ENCODE measurements at places on chromosomes 5 and 9.

DNA sequence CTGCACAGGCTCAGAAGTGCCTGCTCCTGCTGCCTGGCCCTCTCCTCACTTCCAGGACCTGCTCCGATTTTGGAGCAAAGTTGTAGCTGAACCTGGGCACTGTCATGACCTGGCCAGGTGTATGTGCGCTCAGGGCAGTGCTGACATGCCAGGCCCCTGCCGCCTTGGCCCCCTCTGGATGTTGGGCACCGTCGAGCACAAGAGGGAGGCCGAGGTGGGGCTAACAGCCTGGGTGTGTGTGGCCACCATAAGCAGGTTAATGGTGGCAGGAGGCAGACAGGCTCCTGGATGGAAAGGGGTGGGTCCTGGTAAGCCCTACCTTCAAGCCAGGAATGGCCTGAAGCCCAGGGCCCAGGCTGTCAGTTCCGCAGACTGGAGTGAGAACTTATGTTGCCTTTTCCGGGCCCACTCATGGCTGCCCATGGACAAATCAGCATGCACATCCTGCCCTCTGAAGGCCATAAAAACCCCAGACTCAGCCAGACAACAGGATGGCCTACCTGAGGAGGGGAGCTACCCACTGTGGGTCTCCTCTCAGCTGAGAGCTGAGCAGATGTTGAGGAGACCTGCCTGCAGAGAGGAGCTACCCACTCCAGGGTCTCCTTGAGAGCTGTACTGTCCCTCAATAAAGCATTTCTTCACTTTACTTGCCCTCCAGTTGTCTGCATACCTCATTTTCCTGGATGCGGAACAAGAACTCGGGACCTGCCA lies 66.2 kb downstream of the NACC2 start:
- DNase-seq, result no peak

DNA sequence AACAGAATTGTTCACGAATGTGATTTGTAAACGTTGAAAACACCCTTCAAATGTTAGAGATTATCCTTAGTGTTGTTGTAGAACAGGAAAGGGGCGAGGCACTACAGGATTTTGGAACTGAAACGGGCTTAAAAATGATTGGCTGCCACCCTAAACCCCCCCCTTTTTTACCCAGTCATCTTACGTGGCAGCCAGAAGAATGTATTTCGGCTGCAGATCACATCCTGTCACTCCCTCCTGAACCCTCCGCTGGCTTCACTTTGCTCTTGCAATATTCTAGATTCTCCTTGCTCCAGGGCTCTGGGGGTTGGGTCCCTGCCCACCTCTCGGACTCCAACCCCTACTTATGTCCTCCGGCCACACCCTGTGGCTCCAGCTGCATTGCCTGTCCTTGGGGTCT lies 13.9 kb upstream of the UNC5A start:
- DNase-seq, result no peak

GRCh38 chr9:132589148-132590036 lies 7.0 kb downstream of the BARHL1 start:
- no peak for DNase-seq

GRCh38 chr5:93272108-93272507 lies 308.9 kb downstream of the NR2F1-AS1 start:
- no peak for DNase-seq

GRCh38 chr9:115367321-115367720 lies 249.4 kb upstream of the TNC start:
- DNase-seq, result no peak

DNA sequence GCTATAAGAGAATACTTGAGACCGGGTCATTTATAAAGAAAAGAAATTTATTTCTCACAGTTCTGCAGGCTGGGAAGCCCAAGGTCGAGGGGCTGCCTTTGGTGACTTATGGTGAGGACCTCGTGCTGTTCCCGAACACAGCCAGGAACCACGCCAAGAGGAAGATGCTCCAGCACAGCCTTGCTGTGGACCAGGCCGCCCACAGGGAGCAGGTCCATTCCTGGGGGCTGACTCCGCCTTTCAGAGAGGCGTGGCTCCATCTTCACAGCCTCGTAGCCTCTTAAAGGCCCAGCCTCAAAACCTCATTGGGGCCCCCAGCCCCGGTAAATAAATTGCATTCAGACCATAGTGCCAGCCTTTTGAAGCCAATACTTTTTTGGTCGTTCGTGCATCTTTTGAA lies 93.5 kb upstream of the CACNA1B start:
- no peak for DNase-seq

DNA sequence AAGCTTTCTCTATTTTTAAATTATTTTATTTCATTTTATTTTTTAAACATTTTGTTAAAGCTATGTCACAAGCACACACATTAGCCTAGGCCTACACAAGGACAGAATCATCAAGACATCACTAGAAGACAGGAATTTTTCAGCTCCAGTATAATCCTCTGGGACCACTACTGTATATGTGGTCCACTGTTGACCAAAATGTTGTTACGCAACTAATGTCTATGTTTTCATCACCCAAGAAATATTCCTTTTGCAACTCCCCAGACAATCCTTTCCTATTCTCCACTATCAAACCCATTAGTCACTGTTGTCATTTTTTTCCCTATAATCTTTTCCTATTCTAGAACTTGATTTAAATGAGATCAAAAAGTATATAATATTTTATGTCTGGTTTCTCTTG lies 2371.7 kb upstream of the C9orf72 start:
- DNase-seq, result no peak

DNA sequence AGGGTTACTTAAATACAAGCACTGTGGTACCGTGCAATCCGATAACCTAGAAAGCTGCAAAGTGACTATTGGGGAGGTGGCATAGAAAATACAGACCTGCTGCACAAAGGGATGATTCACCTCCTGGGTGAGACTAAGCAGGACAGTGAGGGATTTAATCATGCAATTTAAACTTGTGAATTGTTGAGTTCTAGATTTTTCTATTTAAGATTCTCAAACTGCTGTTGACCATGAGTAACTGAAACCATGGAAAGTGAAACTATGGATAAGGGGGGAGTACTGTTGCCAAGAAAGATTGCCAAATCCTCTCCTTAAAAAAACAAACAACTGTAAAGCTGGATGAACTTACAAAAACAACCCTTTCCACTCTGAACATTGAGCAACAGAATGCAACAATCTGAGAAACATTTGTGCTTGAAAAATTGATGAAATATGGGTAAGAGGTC lies 61.5 kb upstream of the NUDT12 start:
- no peak for DNase-seq

GRCh38 chr5:163682234-163682633 lies 176.8 kb downstream of the MAT2B start:
- DNase-seq, result no peak

DNA sequence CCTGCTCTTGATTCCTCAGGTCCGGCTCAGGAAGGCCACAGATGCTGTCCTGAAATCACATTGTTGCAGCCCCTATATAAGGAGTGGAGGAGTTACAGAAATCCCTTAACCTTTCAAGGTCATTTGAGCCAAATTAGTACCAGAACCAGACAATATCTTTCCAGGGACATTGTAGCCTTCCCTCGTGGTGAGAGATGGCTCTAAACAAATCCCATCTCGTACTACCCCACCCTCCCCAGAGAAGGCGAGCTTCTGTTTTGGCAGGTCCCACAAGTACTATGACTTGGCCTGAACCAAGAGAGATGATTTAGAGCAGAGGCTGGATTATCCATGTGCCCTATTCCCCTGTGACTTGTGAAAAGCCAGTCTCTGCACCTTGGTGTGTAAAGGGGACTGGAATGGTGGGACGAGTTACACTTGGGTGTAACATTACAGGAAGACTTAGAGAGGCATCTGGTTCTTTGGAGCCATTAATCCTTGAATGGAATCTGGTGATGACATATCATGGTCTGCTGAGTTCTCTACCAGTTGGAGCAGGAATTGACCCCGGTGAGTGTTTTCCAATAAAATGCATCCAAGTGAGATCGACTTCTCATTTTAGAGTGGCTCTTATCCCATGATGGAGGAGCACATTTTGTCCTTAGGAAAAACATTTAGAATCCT lies at the start of gene FAM240B:
Gene FAM240B (minus strand): TSS at position 51 of the 663 bp plus-strand sequence. CDS start 16,134 bp downstream, outside the sequence.
- no peak for DNase-seq

All from hematopoietic multipotent progenitor cell treated with erythropoietin and hydrocortisone succinate and interleukin-3 and kit ligand, for 17 days (in vitro differentiated cells).